Cardiac fibroblast (primary cell): ENCODE measurements at places on chromosomes 7 and 10.

GRCh38 chr10:132521041-132521465, 16.5 kb upstream of the INPP5A start:
- no peak for DNase-seq

DNA sequence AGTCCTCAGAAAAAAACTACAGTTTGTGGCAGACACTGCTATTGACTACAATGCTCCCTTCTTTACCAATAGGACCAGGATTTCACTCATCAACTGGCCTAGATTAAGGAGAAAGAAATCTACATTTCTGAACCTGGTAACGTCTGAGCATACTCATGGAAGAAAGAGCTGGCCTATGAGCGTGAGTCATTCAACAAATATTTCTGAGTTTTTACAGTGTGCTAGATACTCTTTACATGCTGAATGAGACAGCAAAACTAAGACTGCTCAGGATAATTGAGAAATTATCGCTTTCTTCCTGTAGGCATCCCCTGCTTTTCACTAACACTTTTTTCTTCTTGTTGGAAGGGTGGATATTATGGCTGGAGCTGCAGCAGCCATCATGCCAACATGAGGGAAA, 609.7 kb downstream of the TNS3 start:
- DNase-seq: peak; percentile 72

- no peak for DNase-seq
Measured at GRCh38 chr10:58955615-58956014, 220.8 kb upstream of the PHYHIPL start.

GRCh38 chr7:7664291-7664690, 23.7 kb downstream of the UMAD1 start:
- DNase-seq: no peak

DNA sequence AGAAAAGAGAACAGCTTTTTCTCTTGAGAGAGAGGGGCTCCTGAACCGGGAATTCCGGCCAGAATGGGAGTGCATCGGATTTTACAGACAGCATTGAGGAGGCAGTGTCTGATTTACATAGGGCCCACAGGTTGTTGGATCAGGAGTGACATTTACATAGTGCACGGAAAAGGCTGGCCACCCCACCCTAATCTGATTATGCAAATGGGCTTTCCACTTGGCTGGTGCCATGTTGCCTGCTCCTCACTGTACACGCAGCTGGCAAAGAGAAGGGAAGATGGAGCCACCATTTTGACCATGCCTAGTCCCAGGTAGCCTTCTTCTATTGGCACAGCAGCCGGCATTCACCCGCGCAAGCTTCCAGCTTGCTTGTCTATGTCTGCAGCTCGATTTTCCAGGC, 77.5 kb upstream of the FAM171A1 start:
- DNase-seq: no peak

DNA sequence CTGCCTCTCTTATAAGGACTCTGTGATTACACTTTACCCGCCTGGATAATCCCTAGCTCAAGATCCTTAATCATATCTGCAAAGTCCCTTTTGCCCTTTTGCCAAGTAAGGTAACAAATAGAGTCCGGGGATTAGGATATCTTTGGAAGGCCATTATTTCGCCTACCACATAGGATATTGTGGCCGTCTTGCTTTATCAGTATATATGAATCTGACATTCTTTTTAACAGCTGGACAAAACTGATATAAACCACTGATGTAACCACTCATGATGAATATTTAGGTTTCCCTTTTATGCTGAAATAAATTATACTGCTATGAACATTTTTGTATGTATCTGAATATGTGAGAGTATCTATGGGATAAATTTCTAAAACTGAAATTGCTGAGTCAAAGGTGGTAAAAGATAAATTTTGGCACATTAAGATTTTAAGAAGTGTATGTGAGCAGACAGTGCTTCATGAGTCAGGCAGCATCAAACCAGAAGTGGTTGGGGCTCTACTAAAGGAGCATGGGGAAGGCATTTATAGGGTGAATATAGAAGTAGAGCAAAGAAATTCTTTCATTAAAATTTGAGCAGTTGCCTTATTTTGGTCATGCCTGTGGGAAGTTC, 44.7 kb downstream of the AVL9 start:
- DNase-seq: no peak

GRCh38 chr10:28207799-28208198, 95.1 kb downstream of the MPP7 start:
- DNase-seq: no peak

GRCh38 chr10:23439961-23440889, 1.4 kb downstream of the OTUD1 start:
- DNase-seq: peak; percentile 80

- DNase-seq: no peak
Measured at GRCh38 chr7:78712111-78712510, 741.4 kb downstream of the MAGI2 start.

DNA sequence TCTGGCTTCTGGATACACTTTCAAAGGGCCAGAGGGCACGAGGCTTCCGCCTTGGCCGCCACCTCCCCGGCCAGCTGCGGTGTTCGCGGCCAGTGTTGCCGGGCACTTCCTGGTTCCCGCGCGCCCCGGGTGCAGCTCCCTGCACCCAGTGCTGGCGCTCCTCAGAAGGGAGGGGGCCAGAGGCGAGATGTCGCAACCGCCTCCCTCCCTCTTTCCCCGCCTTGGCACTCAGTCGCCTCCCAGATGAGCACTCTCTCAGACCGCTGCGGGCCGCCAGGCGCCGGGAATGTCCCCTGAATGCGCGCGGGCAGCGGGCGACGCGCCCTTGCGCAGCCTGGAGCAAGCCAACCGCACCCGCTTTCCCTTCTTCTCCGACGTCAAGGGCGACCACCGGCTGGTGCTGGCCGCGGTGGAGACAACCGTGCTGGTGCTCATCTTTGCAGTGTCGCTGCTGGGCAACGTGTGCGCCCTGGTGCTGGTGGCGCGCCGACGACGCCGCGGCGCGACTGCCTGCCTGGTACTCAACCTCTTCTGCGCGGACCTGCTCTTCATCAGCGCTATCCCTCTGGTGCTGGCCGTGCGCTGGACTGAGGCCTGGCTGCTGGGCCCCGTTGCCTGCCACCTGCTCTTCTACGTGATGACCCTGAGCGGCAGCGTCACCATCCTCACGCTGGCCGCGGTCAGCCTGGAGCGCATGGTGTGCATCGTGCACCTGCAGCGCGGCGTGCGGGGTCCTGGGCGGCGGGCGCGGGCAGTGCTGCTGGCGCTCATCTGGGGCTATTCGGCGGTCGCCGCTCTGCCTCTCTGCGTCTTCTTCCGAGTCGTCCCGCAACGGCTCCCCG, at the start of gene FFAR4:
FFAR4 (plus strand) TSS at position 231 of the 842 bp plus-strand sequence; CDS start at position 287, 56 bp downstream.
- peak; percentile 14 for DNase-seq

GRCh38 chr7:17590221-17590620, 291.8 kb downstream of the AHR start:
- DNase-seq: no peak
